ENCODE measurements at places on chromosomes 2 and 18. TPM values are rescaled to one million over a fixed set of nuclear protein-coding genes. Genes with fewer than 3 reads are reported as not detected.

GAL3ST2 gene
- not detected for total RNA-seq

DNA sequence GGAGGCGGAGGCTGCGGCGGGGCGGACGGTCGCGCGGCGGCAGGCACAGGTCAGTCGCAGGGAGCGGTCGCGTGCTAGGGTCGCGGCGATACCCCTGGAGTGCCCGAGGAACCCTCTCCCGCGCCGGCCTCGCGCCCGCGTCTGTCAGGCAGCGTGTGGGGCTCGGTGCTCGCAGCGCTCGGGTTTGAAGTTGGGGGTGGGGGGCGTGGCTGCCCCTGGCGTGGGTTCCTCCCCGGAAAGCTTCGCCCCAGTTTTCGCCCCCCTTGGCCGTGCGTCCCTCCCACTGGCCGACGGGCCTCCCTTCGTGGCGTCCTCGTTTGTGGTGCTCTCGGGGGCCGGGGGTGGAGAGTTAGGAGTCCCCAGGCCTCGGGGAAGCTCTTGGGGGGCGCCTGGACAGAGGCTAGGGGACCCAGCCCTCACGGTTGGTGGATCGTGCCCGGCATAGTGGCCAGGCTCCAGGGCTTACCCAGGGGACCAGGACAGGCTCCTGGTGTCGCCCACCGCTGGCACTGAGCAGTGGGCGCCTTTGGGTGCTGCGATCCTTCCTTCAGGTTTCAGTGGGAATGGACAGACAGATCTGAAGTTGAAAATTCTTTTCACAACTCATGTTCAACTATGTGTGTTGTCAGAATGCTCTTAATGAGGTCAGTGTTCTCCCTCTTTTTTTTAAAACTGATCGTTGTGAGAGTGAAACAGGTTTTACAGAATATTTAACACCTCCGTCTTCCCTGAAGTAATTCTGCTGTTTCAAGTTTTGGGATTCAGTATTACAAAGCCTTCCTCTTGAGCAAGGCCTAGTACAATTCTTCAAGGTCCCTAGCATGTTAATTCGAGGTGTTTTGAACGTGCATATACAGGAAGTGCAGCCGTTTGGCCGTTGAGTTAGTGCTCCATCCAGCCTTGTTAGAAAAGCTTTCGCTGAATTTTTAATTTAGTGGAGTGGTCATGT is 604 bp downstream of the RALBP1 start:
- DNase-seq, result no peak

SNRNP27 gene
- total RNA-seq, result 35.1 TPM

CFC1B gene
- total RNA-seq, result not detected

- DNase-seq, result no peak
Measured at GRCh38 chr2:15298770-15299169, 262.4 kb downstream of the NBAS start.

DNA sequence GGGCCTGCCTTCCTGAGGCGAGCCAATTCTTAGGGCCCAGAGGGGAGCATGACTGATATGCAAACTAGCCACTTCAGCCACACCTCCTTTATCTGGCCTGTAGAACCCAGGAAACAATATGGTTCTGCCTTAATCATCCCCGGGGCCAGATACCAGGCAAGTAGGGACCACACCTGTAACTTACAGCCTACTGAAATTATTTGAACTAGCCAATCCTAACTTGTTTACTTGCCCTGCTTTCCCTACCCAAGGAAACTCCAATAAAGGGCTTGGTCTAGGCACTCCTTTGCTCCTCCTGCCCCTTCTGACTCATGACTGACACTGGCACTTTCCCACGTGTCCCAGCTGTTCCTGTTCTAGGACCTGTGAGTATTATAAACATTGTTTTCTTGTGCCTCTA is 57.6 kb downstream of the MYOM1 start:
- no peak for DNase-seq

DNA sequence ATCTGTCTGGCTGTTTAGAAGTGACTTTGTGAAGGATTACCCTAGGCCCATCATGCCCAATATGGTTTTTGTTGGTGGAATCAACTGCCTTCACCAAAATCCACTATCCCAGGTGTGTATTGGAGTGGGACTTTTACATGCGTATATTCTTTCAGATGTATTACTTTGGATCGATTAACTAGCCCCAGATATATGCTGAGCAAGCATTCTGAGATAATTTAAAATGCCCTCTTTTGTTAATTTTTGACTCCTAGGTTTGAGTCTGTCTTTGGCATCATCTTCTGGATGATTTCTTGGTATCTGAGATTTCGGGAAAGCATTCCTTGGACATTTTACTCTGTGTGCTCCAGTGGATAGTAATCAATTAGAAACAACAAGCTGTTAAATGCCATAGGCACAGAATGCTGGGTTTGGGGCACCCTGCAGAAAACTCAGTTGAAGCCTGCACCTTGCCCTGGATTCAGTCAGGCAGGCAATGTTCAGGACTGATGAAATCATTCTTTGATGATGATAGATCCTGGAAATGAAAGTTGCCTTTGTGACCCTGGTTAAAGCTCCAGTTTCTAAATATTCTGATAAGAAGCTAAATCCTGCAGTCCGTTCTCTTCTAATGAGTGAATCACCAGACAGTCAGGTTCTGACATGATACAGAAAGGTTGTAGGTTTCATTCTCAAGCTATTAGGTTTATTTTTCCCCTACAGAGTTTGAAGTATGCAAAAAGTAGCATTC is 1.1 kb downstream of the UGT1A1 start:
- DNase-seq, result no peak

GRCh38 chr18:8314124-8314523 is 295.1 kb upstream of the RAB12 start:
- no peak for DNase-seq

PLA2R1 gene
- total RNA-seq, result 12.4 TPM

DNA sequence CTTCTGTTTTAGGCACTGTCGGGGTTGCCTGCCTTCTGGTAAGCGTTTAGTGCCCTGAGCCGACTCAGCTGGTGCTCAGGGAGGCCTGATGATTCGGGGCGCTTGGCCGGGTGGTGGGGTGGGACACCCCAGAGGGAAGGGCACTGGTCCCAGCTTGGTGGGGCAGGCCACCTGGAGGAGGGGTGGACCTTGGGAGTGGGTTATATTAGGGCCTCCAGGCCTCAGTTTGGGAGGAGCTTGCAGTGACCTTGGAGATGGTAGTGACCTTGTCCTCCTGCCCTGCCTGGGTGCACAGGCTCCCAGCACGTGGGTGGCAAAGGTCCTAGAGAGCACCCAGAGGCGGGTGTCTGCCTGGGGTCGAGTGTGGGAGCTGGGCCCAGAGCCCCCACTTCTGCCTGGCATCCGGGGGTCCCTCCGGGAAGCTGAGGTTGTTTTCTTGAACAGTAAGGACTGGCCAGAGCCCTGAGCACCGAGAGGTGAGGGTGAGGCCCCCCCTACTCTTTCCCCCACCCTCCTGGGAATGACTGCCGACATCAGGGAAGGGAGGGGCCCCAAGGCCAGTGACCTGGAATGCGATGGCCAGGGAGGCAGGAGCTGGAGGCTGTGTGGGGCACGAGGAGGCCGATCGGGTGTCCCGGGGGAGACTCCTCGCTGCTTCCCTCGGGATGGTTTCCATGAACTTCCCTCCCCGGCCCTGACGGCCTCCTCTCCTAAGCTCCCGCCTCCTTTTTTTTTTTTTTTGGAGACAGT is 61.3 kb downstream of the HPCAL1 start:
- no peak for DNase-seq

DNA sequence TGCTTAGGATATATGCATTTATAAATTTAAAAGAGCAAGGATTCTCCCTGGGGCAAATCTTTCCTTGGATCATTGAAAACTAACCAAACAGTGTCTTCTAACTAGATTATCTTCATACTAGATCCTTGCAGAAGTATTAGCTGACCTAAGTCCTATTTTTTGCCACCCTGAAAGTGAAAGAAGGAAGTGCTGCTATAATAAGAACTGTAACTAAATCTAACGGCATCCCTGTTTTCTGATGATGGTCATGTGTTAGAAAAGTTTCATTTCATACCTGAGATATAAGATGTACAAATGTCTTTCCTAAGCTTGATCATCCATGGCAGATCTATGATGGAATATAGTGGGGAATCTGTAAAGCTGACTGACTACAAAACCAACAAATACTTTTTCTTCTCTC is 102.7 kb downstream of the MAP2 start:
- no peak for DNase-seq

GRCh38 chr2:98484121-98484557 is 39.5 kb downstream of the INPP4A start:
- DNase-seq, result peak; percentile 68

DNA sequence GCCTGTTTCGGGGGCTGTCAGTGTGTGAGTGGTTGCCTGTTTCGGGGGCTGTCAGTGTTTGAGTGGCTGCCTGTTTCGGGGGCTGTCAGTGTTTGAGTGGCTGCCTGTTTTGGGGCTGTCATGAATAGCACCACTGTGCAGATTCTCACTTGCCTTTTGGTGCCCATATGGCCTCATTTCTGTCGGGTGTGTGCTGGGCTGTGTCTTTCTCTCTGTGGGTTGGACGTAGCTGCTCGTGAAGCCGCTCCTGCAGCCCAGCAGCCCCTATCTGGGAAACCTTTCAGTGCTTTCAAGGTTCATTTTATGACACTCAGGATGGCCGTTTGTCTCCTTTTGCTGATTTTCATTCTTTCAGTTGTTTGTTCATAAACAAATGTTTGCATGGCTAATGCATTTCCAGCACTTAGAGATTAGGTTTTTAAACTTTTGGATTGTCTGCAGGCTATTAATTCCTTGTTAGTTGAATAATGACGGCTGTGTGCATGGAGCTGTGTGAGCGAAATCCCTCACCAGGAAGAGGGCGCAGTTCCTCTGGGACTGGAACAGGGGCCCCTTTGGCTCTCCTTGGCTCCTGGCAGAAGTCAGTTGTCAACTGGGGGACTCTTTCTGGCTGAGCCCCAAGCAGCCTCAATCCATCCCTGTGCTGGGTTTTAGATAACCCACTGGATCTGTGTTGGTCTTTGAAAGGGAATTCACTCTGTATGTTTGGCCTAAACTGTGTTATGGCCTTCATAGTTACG is 10.8 kb downstream of the AGAP1 start:
- no peak for DNase-seq

CHN1 gene
- 14.6 TPM for total RNA-seq

GRCh38 chr2:73652348-73652747 is 10.1 kb upstream of the NAT8 start:
- no peak for DNase-seq

DNA sequence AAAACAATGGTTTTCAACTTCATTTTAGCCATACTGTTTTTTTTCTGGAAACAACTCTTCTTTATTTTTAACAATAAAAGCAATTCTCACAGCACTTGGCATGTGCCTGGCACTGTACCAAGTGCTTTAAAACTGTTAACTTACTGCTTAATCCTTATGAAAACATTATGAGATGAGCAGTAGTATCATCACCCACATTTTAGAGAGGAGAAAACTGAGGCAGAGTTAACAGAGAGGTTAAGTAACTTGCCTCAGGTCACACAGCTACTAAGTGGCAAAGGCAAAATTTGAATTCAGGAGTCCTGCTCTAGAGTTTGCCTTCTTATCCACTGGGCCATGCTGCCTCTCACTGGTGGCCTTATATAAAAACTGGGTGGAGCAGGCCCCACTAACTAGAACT is 23.2 kb downstream of the CTIF start:
- DNase-seq, result no peak

DNA sequence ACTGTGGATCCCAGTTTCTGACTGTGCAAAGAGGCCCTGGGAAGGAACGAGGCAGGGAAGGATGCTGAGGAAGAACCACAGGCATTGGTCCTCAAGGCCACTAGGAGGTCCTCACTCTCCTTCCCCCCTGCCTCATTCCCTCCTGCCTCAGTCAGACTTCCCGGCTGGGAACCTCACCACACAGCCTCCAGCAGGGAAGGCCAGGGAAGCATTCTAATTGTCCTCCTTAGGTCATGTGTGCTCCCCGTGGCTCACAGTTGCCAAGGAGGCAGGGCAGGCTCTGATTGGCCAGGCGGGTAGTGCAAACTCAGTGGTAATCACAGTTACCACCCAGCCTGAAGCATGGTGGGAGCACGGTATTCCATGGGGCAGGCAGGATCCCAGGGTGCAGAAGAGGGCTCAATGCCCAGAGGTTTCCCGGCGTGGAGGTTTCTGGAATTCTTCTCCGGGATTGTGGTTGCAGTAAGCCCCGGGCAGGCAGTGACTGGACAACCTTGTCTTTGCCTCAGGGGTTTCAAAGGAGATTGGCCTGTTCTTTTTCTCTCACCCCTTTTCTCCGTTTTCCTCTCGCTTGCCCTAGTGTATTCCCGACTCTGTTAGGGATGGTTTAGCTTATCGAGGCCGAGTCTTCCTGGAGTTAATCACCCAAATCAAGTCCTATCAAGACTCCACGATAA is 27.1 kb downstream of the FER1L5 start:
- no peak for DNase-seq

DNA sequence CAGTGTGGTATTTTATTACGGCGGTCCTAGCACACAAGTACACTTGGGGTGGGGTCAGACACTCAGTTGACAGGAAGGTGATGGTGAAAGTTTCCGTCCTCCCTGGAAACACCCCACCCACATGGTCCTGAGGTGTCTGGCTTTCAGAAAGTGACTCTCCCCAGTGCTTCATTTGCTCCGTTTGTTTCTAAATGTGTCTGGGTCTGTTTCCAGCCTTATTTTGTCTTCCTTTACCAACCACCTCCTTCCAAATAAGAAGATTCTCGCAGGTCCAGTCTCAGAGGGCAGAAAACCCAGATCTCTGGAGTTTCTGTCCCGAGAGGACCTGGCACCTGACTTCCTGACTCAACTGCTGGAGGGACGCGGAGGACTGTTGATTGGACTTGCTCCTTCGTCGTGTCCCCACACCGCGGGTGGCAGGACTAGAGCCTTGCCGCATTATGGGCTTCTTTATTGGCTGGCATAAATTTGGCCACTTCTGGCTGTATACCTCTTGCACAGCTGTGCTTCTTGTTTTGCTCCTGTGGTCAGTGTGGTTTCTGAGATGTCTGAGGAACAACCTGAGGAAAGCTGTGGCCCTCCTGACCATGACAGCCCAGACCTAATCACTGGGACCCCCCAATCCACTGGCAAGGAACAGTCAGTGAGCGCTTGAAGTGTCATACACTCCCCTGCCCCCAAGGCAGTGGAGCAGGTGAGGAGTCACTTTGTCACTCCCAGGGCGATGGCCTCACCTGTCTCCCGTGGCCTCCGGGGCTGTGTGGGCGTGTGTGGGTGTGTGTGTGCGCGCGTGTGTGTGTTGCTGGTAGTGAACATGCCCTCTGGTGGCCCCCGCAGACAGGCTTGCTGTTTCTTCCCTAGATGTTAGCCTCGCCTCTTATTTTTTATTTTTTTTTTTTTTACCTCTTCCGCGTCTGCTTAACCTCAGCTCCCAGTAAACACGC is 45.6 kb downstream of the MEX3C start:
- DNase-seq, result peak; percentile 91

GRCh38 chr2:98087447-98088020 is 567 bp downstream of the VWA3B start:
- DNase-seq, result no peak

XRCC5 gene
- total RNA-seq, result 236 TPM

- no peak for DNase-seq
Measured at GRCh38 chr2:238711346-238711745, 136.5 kb upstream of the TWIST2 start.

- DNase-seq, result no peak
Measured at GRCh38 chr2:14790041-14790640, 157.6 kb downstream of the LRATD1 start.

GRCh38 chr2:239285071-239285931 is 115.5 kb downstream of the HDAC4 start:
- peak; percentile 84 for DNase-seq
